Muscle of leg (tissue), 16 donors: ENCODE measurements at places on chromosomes 13 and 19. TPM values are rescaled to one million over a fixed set of nuclear protein-coding genes. Genes with fewer than 3 reads are reported as not detected.
A peak's percentile ranks its signal among the peaks of the same experiment; 100 is the strongest.

- no peak for DNase-seq
Measured at GRCh38 chr19:32165750-32166149, 179.7 kb upstream of the ZNF507 start.

GRCh38 chr13:112779856-112780604 lies 90.2 kb downstream of the ATP11A start:
- no peak for DNase-seq

GRCh38 chr13:40366119-40366518 lies 300.3 kb downstream of the FOXO1 start:
- DNase-seq: no peak

Gene ATP4A
- polyA plus RNA-seq: not detected

- DNase-seq: no peak
Measured at GRCh38 chr13:113545931-113546516, 38.5 kb upstream of the TFDP1 start.

GRCh38 chr13:114056205-114057013 lies 76.0 kb downstream of the RASA3 start:
- DNase-seq: no peak

DNA sequence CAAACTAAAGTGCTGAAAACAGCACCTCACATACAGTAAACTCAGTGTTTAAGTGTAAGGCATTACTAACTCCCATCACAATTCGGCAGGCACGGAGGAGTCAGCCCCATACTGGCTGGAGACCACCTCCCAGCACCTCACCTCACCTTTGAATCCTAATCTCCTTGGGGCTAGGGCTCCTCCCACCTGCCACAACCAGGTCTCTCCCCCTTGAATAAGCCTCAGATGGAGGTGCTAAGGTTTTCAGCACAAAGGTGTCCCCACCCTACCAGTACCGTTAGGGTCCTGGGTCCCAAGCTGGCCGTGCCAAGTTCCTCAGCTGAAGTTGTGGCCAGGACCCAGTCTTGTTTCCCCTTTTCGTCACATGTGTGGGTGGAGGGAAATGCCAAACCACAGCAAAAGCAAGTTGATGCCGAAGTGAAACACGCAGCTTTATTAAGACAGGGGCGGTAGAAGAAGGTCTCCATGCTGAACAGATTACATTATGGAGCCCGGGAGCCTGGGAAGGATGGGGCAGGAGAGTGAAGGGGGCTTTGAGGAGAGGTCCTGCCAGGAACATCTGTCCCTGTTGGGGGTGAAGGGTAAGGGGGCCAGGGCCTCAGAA lies at the start of gene IGFLR1:
TSS of gene IGFLR1 (minus strand) at position 332 of the 604 bp plus-strand sequence. CDS start 1,272 bp downstream, outside the sequence.
- DNase-seq: peak; percentile 69

- no peak for DNase-seq
Measured at GRCh38 chr13:26412936-26413716, 144.4 kb upstream of the WASF3 start.

GRCh38 chr13:35856721-35857364 lies 274.3 kb downstream of the DCLK1 start:
- DNase-seq: no peak

- DNase-seq: no peak
Measured at GRCh38 chr13:99027260-99027659, 49.4 kb upstream of the DOCK9 start.

GRCh38 chr19:10388957-10389356 lies 8.6 kb upstream of the TYK2 start:
- DNase-seq: peak; percentile 84

GRCh38 chr13:48491423-48492095 lies 41.3 kb downstream of the RCBTB2 start:
- DNase-seq: no peak

Gene ZNF99
- 0.12 TPM for polyA plus RNA-seq

DNA sequence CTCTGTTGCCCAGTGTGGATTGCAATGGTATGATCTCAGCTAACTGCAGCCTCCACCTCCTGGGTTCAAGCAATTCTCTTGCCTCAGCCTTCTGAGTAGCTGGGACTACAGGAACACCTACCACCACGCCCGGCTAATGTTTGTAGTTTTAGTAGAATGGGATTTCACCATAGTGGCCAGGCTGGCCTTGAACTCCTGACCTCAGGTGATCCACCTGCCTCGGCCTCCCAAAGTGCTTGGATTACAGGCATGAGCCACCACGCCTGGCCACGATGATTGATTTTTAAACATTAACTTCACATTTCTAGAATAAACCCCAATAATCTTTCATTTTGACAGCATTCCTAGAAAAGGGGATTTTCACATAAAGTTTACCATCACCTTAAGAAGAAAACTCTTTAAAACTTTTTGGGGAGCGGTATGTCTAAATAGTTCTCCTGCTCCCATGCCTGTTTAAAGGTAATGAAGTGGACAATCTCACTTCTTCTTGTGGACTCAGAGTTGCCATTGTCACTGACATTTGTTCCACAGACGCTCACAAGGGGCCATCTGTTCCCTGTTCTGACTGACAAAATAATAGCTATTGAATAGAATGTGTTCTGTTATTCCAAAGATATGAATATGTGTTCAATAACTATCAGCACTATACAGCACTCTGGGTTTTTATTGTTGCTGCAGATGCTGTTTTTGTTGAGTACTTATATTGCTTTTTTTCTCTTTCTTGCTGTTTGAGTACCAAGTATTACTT lies 66.1 kb upstream of the C1QTNF9B start:
- no peak for DNase-seq

DNA sequence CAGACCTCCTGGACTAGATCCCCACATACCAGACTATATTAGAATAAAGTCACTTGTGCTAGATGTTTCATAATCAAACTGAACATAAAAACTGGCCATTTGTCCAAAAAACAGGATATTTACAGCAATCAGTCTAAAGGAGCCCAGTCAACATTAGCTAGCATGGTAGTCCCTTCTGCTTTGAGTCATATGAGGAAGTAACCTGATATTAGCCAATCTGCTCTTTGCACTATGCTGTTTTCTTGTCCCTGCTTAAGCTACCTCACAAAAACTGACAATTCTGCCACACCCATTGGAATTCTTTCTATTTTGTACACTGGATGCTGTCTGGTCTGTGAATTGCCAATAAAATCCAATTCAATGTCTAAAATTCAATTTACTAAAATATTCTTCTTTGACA lies 1824.2 kb downstream of the OLFM4 start:
- no peak for DNase-seq

- DNase-seq: peak; percentile 27
Measured at GRCh38 chr13:51292000-51292565, 47.4 kb upstream of the SERPINE3 start.

Gene GNG7
- 2.7 TPM for polyA plus RNA-seq

Gene FOSB
- polyA plus RNA-seq: 28.9 TPM

Gene ZNF665
- polyA plus RNA-seq: 3.4 TPM

DNA sequence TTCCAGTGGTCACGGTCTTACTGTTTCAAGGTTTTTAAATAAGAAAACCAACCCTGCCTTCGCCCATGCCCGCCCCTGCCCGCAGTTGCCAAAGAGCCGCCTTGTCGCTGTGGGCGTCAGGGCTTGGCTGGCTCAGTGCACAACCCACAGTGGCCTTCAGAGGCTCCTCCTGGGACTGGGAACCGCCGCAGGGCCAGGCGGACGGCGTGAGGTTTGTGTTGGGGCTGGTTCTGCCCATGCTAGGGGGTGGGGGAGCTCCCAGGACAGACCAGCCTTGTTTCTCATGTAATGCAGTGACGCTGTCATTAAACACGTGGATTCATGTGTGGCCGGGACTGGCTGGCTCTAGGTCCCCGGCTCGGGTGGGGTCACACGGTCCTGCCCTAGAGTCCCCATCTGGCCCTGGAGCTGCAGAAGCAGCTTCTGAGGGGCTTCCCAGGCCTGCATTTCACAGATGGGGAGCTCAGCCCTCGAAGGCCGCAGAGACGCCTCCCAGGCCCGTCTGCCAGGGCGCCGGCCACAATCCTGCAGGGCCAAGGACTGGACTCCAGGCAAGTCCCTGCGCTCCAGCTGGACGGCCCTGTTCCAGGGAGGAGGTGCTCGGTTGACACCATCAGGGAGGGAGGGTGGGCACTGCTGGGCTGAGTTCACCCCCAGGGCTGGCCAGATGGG lies 2.4 kb upstream of the TEKTIP1 start:
- DNase-seq: peak; percentile 65

- DNase-seq: no peak
Measured at GRCh38 chr19:53660584-53660983, 28.8 kb downstream of the DPRX start.

- peak; percentile 54 for DNase-seq
Measured at GRCh38 chr19:19662871-19663255, 613 bp downstream of the ATP13A1 start.

Gene MYBPC2
- 93.4 TPM for polyA plus RNA-seq

DNA sequence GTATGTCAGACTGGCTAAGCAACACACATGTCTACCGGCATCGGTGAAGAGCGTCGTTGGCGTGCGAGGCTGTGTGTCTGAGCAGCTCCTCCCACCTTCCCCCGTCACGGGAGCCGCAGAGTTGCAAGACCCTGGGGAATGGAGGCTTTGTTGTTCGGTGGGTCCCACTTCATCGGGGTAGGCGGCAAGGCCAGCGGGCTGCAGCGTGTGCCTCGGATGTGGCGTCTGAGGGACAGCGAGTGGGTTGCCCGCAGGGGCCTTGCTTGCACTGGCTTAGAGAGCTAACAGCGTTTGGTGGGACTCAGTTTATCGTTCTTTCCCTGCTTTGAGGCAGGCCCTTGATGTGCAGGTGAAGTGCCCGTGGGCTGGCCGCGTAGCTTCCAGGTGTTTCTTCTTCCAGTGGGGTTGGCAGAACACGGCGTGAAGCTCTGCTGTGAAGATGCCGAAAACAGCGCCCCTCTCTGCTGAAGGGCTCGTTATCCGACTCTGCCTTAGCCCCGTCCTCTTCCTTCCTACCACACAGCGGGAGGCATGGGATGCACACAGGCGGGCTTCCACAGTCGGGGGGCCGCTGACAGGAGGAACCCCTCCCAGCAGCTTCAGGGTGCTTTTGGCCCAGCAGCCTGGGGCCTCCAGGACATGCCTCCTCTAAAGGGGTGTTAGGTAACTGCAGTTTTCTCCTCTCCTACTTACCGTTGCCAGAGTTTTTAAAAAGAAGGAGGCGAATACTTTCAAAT lies 85.2 kb downstream of the ATP11A start:
- no peak for DNase-seq

DNA sequence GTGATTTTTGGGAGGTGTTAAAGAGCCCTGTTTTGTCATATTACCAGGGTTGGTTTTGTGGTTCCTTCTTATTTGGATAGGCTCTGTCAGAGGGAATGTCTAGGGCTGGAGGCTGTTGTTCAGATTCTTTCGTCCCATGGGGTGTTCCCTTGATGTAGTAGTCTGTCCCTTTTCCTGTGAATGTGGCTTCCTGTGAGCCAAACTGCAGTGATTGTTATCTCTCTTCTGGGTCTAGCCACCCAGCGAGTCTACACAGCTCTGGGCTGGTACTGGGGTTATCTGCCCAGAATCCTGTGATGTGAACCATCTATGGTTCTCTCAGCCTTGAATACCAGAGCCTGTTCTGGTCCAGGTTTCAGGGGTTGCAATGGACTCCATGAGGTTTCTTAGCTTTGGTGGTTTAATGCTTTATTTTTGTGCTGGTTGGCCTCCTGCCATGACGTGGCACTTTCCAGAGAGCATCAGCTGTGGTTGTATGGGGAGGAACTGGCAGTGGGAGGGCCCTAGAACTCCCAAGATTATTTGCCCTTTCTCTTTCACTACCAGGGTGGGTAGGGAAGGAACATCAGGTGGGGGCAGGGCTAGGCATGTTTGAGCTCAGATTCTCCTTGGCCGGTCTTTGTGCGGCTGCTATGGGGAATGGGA lies 78.8 kb downstream of the SPRY2 start:
- no peak for DNase-seq

Gene ANGPTL8
- polyA plus RNA-seq: 0.41 TPM

GRCh38 chr13:32391101-32391619 lies 36.8 kb downstream of the N4BP2L1 start:
- no peak for DNase-seq

DNA sequence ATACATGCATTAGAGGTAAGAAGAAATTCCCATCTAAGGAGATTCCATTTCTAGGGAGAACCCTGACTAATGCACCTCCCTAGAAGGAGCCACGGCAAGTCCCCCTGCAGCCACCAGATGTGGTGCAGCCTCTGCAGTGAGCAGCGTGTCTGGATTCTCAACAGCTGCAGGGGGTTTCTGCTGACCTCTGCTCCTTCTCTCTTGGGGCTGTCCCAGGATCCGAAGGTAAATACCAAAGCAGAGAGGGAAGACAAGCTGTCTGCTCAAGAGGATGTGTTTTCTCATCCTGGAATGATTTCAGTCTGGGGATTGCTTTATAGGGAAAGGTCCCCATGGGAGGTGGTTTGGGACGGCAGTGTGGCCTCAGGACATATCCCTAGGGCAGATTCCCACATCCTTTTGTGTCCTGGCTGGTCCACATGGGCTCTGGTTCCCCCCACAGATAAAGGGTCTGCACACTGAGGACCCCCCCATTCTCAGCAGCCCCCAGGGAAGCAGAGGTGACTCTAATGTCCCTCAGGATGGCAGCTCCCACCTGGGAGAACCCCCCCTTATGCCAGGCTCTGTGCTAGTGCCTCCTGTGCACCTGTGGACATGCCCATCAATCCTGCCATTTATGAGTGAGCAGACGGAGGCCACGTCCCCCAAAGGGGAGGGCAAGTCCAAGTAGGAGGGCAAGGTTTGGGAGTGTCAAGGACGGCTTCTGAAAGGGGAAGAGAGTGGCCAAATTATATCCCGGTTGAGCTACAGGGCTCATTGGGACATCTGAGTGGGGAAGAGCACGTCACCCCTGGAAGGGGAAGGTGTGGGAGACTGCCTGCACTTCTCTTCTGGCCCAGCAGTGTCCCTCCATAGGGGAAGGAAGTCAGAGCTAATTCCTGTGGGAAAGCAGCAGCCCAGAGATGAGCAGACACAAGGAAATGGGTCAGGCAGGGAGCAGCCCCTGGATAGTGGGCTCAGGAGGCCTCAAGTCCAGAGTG lies 10.2 kb upstream of the OR10H5 start:
- no peak for DNase-seq

Gene ZNF460
- polyA plus RNA-seq: 2.7 TPM

Gene CLEC17A
- polyA plus RNA-seq: not detected

Gene LYPD3
- polyA plus RNA-seq: 2.0 TPM

Gene LGALS7B
- polyA plus RNA-seq: 2.2 TPM

DNA sequence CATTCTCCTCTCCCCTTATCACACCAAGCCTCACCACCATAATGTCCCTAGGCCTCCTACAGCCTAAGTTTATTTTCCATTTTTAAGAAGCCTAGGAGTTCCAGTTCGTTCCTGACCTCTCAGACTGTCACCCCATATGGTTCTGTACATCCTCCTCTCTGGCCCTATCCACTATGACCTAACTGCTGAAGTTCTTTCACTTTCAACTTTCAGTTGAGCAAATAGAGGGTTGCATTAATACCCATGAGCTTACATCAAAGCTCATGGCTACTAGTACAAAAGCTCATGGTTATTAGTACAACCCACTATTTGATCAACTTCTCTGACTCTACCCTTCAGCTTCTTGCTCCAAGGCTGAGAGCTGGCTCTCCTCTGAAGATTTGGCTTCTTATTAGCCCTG lies 72.9 kb downstream of the FGF14 start:
- no peak for DNase-seq

Gene CDX2
- 5.3 TPM for polyA plus RNA-seq

GRCh38 chr19:42498169-42498757 lies 30.0 kb downstream of the CEACAM1 start:
- DNase-seq: no peak

DNA sequence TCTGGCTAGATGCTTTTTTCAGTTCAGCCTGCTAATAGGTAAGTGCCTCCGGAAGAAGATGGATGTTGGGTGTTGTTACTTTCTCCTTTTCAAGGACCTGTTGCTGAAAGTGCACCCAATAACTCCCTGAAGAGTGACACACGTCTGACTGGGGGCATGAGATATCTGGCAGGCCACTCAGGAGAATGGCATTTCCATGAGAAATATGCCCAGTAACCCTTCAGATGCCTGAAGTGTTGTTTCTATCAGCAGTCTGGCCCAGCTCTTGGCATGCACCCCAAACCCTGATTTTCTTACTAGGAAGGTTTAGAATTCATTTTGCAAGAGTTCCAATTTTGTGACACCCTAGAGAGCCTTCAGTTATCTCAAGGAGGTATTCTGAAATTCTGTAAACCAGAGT lies 71.5 kb downstream of the ARHGAP35 start:
- DNase-seq: no peak
